MCF 10A (cell line): ENCODE measurements at places on chromosomes 12 and 14. TPM values are rescaled to one million over a fixed set of nuclear protein-coding genes. Genes with fewer than 3 reads are reported as not detected.

Gene PIANP
- not detected in 2 replicates for total RNA-seq

Gene GPRC5D
- not detected in 2 replicates for total RNA-seq

Gene DNAH10
- 0.21 and 0.22 TPM in 2 replicates for total RNA-seq

Gene CYP46A1
- 0.20 and 0.30 TPM in 2 replicates for total RNA-seq

Gene CDK17
- total RNA-seq: 49.8 and 50.9 TPM in 2 replicates

Gene RNASE7
- 10.9 and 11.8 TPM in 2 replicates for total RNA-seq

Gene WDR20
- 23.8 and 24.8 TPM in 2 replicates for total RNA-seq

Gene SLC6A12
- total RNA-seq: not detected in 2 replicates

Gene PPM1H
- 0.49 and 2.0 TPM in 2 replicates for total RNA-seq

Gene DBX2
- total RNA-seq: not detected in 2 replicates

Gene CCDC175
- total RNA-seq: not detected in 2 replicates

Gene NPFF
- not detected in 2 replicates for total RNA-seq

Gene CLMN
- 15.7 and 17.9 TPM in 2 replicates for total RNA-seq

Gene SRRM4
- total RNA-seq: not detected in 2 replicates

Gene TEX22
- 4.1 and 6.2 TPM in 2 replicates for total RNA-seq

Gene ZNF410
- 74.0 and 76.0 TPM in 2 replicates for total RNA-seq

Gene PIWIL1
- not detected in 2 replicates for total RNA-seq

Gene IL31
- total RNA-seq: not detected in 2 replicates

Gene MYO1H
- not detected in 2 replicates for total RNA-seq

Gene NGB
- not detected in 2 replicates for total RNA-seq

Gene ANKLE2
- total RNA-seq: 111 and 142 TPM in 2 replicates

Gene PIK3C2G
- 10.6 and 15.0 TPM in 2 replicates for total RNA-seq

Gene GLTP
- 37.2 and 53.3 TPM in 2 replicates for total RNA-seq

Gene IGF1
- not detected in 2 replicates for total RNA-seq

Gene IL23A
- total RNA-seq: 0.61 and 1.7 TPM in 2 replicates

Gene VRTN
- not detected in 2 replicates for total RNA-seq

Gene KLRB1
- not detected in 2 replicates for total RNA-seq

Gene GRIP1
- 8.2 and 8.8 TPM in 2 replicates for total RNA-seq

Gene PLA2G1B
- total RNA-seq: not detected in 2 replicates

Gene SLCO1B1
- not detected in 2 replicates for total RNA-seq

Gene ARL6IP4
- 198 and 238 TPM in 2 replicates for total RNA-seq

Gene RFLNA
- total RNA-seq: not detected in 2 replicates

Gene GRIN2B
- total RNA-seq: not detected in 2 replicates

Gene KLRC2
- 1.9 and 5.2 TPM in 2 replicates for total RNA-seq

Gene LRTM2
- not detected in 2 replicates for total RNA-seq

Gene FAM222A
- total RNA-seq: 0.19 and 0.29 TPM in 2 replicates

Gene AQP6
- total RNA-seq: not detected in 2 replicates

Gene SLC22A17
- not detected in 2 replicates for total RNA-seq

Gene LLPH
- 43.8 and 44.3 TPM in 2 replicates for total RNA-seq

Gene HRK
- total RNA-seq: 2.6 and 3.0 TPM in 2 replicates

Gene INF2
- 91.6 and 102 TPM in 2 replicates for total RNA-seq

Gene CLEC4C
- total RNA-seq: not detected in 2 replicates

Gene ENDOU
- total RNA-seq: not detected in 2 replicates

Gene STYK1
- total RNA-seq: 0.14 and 0.56 TPM in 2 replicates

Gene DLGAP5
- 13.4 and 17.6 TPM in 2 replicates for total RNA-seq

Gene CKAP4
- total RNA-seq: 101 and 118 TPM in 2 replicates

Gene ALX1
- not detected in 2 replicates for total RNA-seq

Gene RD3L
- not detected in 2 replicates for total RNA-seq

Gene ADCY4
- not detected in 2 replicates for total RNA-seq

Gene TSFM
- 28.4 and 32.6 TPM in 2 replicates for total RNA-seq

Gene ANKRD9
- 8.4 and 10.2 TPM in 2 replicates for total RNA-seq

Gene SLC17A8
- total RNA-seq: not detected in 2 replicates

Gene ALDH6A1
- total RNA-seq: 22.4 and 28.9 TPM in 2 replicates

Gene STAC3
- total RNA-seq: 2.5 and 2.8 TPM in 2 replicates

Gene LRRC10
- not detected in 2 replicates for total RNA-seq
